Stimulated activated CD8-positive, alpha-beta memory T cell treated with anti-CD3 and anti-CD28 coated beads, Interleukin-15, amount 100 ng/mL, for 48 hours (primary cell): ENCODE measurements at places on chromosomes 6 and 20.

- no peak for DNase-seq
Measured at GRCh38 chr6:145034664-145035063, 700.7 kb downstream of the EPM2A start.

DNA sequence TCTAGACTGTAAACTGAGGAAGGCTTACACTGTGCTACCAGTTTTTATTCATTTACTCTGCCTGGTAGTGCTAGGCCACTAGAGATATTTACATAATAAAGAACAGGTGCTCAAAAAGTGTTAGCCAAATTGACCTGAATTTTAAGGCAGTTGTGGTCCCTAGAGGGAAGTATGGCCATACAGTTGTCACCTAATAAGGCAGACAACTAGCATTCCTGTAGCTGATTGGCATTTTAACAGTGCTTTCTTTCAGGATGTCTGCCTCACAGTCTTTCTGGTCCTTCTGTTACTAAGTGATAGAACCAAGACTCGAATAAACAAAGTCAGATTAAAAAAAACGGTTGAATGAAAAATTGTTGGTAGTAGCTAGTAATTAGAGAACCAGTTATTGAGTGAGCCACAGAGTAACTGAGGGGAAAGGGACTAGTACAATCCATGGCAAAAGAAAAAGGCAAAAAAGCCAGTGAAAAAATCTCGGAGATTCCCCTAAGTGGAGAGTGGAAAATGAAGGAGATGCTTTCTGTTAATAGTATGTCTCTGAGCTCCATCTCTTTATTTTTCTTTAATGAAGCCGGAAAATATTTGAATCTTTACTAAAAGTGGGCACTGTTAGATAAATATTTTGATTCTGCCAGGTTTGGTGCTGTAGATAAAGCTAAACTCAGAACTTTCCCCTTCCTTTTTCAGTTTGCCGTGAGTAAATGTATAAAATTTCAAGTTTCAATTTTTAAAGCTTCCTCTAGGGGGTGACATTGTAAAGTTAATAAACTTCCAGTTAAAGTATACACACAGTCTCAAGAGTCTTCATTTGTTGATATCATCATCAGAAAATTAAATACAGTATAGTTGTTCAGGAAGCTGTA, 9.1 kb downstream of the VTA1 start:
- DNase-seq, result no peak

DNA sequence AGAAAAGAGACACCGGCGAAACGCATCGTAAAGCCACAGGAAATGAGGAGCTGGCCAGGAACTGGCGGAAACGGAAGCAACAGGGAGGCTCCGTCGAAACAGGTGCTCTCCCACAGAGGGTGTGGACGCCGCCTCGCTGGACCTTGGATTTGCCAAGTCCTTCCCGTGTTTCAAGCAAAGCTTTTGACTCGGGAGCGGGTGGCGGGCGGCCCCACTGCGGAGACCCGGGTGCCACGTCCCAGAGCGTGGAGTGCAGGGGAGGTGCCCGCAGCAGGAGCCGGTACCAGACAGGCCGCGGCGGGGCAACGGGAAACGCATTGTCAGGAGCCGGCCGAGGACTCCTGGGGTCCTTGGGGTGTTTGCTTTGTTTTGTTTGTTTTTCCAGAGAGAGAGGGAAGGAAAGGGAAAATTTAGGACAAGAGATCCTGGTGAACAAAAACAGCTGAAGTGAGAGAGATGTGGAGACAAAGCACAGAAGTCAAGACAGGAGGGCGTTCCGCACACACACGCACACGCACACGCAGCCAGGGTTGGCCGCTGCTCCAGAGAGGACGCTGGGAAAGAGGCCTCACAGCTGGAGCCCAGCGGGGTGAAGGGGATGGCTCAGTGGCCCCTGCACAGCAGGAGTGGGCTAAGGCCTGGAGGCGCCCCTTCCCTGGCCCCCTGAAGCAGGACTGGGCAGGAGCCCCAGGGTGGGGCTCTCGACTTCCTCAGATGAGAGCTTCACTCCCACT, 50.9 kb upstream of the CHRNA4 start:
- no peak for DNase-seq

DNA sequence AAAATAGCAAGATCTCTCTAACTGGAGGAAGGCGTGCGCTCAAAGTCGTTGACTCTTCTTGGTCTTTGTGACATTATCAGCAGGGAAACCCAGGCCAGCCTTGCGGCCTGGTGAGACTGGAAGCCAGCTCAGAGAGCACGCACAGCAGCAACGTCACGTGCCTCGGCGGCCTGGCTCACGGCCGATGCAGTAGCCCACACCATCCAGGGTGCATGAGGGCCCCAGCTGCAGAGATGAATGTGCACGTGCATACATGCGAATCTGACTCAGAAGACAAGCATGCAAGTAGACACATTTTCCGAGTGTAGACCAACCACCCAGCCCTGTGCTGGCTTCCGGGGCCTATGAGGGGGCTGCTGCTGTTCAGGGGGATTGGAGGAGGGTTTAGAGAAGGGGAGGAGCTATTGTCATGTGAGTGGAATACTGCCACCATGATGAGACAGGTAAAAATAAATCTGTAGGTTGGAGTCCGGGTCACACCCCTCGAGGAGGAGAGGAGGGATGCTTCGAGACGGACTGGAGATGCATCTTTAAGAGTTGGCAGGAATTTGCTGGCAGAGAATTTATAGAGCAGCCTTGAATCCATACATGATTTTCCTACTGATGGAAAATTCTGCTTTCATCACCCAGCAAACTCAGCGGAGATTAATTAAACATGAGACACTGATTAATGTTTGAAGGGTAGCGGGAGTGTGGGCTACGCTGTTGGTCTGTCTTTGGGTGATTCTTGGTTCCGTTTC, 388.2 kb downstream of the CDH4 start:
- DNase-seq, result no peak

DNA sequence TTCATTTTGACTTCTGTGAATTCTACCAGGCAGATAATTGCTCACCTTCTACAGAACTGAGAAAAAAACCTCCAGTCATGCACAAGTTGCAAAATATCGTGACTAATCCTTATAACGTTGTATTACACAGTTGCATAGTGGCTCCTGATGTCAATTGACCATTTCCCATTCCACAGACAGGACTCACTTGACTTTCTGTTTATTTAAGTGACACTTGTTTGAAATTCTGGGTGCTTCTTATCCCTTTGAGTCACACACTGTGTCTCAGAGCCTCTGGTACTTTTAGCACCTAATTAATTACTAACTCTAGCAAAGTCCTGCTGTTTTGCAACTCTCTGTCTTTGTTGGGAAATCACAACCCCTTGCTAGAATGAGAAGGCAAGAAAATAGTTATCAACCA, 16.2 kb upstream of the RSPO3 start:
- no peak for DNase-seq

GRCh38 chr6:134071846-134072245, 19.4 kb upstream of the SLC2A12 start:
- no peak for DNase-seq

- DNase-seq, result no peak
Measured at GRCh38 chr20:25036331-25036936, 21.5 kb downstream of the ACSS1 start.

DNA sequence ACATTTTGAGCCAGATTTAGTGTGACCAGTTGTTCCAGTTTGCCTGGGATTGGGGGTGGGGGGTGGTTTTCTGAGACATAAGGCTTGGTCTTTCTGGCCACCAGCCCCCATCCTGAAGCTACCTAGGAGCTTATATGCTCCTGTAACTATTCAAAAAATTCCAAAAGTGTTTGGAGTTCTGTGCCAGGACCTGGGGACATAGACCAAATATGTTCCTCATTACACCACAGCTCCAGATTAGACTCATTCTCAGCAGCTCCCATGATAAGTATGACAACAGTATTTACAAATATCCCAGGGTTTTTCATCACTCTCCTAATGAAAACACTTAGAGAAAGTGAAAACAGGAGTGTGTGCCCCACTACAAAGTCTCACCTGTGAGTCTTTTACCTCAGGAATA, 37.8 kb upstream of the RNF144B start:
- DNase-seq, result no peak

- no peak for DNase-seq
Measured at GRCh38 chr20:63287697-63288580, 5.0 kb upstream of the COL20A1 start.

GRCh38 chr6:79564636-79565035, 27.4 kb upstream of the LCA5 start:
- no peak for DNase-seq

GRCh38 chr6:87071683-87072082, 23.2 kb downstream of the CGA start:
- no peak for DNase-seq

DNA sequence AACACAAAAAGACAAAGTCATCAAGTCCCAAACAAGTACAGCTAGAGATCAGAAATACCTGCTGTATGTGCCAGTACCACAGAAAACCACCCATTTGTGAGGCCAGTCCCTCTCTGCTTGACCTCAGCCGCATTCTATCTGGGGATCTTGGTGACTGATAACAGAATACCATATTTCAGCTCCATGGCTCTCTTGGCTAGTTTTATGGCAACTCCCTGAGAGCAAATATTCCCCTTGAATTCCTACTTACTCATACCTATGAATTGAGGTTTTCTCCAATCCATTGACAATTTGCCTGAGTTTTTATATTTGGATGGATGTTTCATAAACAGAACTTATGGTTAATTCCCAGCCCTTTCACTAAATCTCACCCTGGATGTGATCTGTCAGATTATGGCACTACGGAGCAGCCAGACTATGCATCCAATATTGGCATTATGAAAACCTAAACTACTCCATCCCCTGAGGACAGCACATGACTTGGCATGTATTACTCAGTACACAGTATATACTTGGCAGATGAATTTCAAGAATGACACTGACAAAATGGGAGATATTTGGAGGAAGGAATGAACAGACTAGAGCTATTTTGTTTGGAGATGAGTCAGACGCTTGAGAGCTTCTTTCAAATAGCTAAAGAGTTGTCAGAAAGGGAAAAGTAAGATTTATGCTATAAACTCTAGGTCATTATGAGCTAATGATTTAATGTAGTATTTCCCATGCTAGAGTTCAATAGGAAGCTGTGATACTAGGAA, 95.7 kb downstream of the PRDM1 start:
- DNase-seq, result no peak

GRCh38 chr6:14734416-14735340, 511.2 kb upstream of the JARID2 start:
- no peak for DNase-seq

- DNase-seq, result no peak
Measured at GRCh38 chr20:55094353-55094861, 619.0 kb downstream of the DOK5 start.

- DNase-seq, result no peak
Measured at GRCh38 chr6:149094934-149095351, 222.6 kb upstream of the TAB2 start.

DNA sequence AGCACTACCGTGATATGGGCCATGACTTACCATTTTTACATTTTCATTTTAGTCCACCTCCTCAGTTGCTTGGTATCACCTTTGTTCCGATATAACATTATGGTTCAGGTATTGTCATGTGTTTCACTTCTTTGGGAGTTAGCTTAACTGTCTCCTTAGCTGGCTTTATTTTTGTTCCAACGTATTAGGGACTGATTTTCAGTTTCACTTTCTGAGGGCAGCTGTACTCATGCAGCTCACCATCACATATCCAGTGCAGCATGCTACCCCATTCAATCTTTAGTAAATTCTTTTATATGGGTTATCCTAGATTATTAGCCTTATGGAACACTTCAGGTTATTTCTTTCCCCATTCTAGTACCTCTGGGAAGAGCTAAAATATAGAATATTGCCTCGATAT, 362.2 kb upstream of the IRAK1BP1 start:
- DNase-seq, result no peak

GRCh38 chr6:19478992-19479391, 358.2 kb upstream of the ID4 start:
- DNase-seq, result no peak

- DNase-seq, result no peak
Measured at GRCh38 chr20:19067986-19068385, 144.5 kb upstream of the SLC24A3 start.

DNA sequence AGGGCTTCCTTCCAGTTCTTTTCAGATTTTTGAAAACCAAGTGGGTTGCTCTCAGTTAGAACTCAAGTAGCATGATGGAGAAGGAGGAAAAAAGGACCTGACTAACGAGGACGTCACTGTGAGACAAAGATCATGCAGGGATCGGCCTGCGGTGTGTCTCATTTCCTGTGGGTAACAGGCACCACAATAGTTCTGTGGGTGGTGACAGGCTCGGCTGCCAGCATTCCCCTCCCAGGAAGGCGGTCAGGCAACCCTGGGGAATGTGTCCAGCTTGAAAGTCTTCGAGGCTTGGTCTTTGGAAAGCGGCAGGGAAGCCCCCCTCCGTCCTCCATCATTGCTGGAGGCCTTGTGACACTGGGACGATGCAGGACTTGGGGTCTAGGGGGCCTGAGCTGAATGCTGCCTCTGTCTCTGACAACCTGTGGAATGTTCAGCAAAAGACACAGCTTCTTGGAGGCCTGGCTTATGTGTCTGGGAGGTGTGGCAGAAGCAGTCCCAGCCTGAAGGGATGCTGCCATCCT, 121.0 kb downstream of the BCAS1 start:
- peak; percentile 65 for DNase-seq

DNA sequence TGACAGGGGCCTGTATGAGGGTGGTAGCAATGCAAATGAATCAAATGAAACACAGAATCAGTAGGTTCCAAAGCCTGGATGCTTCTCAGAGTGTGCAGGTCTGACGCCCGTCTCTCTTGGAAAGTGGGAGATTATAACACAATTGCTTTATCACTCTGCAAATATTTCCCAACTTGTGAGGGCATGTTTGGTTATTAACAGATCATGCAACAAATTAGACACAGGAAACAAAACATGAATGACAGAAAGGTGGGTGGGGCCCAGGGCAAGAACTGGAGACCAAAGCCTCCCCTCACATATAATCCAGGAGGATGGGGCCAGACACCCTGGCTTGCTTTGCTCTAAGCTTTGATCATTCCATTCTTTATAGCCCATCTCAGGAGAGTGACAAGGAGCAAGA, 108.6 kb upstream of the MRPS10 start:
- no peak for DNase-seq

DNA sequence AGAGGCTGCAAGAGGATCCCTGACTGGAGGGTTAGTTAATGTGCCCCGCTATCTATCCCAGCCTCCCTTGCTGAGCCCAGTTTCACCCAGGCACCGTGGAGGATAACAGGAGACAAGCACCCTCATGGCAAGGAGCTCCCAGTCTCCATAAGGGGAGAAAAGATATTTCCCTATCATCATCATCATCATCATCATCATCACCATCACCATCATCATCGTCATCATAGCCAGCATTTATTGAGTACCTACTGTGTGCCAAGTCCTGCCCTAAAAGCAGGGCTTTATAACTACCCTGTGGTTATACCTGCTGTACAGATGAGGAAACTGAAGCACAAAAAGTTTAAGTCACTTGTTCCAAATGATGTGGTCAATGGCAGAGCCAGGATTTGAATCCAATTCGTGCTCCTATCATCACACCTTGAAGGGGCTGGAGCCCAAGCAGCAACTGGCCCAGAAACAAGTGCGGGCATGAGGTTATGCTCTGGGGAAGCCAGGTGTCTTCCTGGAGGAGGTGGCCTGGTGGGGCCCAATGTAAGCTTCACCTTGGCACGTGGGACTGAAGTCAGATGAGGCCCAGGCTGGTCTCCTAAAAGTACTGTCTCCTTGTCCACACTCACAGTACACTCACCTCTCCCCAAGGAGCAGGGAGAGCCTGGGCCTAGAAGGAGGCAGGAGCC, 10.0 kb downstream of the GLP1R start:
- DNase-seq, result no peak
